ENCODE measurements at places on chromosomes 6 and 20.

DNA sequence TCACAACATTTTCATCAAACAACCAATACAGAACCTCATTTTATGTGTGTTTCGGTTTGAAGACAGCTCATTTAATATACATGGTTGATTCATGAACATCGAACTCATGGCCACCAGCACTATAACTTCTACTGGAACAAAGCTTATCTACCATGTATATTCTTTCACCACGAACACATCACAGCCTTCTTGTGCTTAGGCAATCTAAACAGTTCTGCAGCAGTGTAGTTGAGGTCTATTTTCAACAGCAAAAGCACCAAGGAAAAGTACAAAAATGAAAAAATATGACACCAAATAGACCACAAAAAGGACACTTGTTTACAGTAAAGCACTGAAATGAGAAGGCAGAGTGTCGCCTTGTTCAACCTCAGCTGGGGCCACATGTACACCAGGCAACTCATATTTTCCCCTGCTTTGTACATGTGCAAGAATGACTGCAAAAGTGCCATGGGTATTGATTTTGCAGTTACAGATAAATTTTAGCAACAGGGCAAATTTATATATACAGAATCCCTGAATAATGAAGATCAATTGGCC is 25.8 kb upstream of the KCNK5 start:
- DNase-seq, result no peak

- no peak for DNase-seq
Measured at GRCh38 chr6:144588697-144589325, 303.7 kb downstream of the UTRN start.

- no peak for DNase-seq
Measured at GRCh38 chr6:41055149-41055548, 2.1 kb downstream of the APOBEC2 start.

DNA sequence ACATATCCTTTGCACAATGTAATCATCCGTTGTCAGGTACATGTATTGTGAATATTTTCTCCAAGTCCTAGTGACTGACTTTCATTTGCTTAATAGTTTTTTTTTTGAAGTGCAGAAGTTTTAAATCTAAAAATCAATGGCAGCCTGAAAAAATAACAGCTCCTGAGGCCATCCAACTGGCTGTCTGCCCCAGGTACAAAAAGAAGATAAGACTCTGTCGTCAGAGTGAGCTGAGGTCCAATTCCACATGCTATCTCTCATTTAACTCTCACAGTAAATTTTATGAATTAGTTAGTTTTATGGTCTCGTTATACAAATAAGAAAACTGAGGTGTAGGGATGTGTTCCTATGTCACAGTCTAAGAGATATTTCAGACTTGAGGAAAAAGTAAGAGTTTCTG is 21.0 kb upstream of the SLPI start:
- no peak for DNase-seq

DNA sequence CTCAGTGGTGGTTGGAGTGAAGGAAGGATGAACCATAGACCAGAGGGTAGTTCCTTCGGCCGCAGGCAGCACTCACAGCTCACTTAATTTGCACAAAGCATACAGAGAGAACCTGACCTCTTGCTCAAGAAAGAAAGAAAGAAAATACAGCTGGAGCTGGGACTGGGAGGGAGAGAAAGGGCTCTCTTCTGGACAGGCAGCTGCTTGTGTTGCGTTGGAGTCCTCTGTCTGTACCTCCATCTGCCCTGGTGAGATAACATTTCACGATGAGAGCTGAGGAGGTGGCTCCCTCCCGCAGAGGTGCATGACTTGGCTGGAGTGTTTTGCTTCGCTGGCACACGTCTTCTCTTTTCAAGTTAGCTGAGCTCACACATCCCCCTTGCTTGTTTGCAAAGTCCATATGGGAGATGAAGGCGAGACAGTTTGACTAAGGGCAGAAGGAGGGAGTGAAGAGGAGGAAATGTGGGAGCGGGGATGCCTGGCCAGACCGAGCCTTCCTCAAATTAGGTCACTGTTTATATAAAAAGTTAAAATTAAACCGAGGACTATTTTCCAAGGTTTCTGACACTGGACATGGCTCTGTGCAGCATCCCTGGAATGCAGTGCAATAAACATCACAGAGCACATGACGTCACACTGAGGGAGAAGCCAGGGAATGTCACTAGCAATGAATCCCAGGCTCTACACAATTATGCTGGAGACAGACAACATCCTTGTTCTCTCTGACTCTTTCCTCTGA is 359.4 kb downstream of the CD83 start:
- DNase-seq, result peak; percentile 94

DNA sequence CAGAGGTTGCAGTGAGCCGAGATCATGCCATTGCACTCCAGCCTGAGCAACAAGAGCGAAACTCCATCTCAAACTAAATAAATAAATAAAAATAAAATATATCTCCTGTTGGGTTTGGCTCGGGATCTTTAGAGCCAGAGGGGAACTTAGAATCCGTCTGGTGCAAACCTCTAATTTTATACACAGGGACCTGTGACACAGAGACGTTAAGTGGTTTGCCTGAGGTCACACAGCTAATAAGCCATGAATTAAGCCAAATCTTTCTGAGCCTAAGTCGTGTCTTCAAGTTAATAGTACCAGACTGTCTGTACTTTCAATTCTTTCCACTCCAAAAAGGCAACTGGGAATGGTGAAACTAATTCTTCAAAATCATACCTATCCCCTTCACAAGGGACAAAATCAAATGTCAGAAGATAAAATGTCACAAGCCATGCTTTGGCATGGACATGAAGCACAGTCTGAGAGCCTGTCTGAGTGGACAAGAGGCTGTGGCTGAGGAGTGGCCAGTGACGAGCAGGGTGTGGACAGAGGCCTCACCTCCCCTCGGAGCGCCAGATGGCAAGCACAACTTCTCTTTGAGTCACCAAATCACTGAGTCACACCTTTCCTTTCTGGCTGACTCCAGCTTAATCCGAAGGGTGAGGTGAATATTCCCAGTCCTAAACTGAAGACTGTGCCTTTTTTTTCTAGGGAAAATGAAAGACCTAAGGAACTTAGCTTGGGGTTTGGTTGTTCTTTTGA is 177.4 kb downstream of the TFAP2A start:
- no peak for DNase-seq

- no peak for DNase-seq
Measured at GRCh38 chr6:135710042-135710441, 141.5 kb upstream of the PDE7B start.

GRCh38 chr6:6884193-6884627 is 223.6 kb upstream of the RREB1 start:
- no peak for DNase-seq

DNA sequence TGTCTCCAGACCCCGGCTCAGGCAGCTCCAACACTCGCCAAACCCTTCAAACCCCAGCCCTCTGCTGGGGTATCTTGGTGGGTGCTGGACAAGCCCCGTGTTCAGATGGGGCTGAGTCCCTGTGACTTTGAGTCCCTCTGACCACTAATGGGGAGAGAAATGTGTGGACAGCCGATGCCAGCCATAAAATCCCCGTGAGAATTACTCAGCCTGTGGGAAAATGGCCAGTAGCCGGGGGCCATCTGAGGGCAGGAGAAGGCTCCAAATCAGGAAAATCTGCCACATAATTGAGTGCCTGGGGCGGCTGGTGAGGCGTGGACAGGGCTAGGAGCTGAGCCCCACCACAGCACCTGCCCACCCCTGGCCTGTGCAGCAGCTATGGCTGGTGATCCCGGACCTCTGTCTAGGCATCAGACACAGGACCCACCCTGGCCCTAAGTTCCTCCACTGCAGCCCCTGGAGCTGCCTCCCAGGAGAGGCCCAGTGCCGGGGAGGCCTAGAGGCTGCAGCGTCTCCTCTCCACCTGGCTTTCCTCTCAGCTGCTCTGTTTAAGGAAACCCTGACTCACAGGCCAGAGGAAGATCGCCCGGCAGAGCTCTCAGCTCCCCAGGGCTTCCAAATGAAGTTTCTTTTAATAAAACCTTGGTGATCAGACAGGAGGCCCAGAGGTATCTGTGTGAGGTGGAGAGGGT is 53.7 kb upstream of the SLCO4A1 start:
- no peak for DNase-seq
